Cortex of kidney (tissue), 1 donor: ENCODE measurements at places on chromosomes 13 and 19.

DNA sequence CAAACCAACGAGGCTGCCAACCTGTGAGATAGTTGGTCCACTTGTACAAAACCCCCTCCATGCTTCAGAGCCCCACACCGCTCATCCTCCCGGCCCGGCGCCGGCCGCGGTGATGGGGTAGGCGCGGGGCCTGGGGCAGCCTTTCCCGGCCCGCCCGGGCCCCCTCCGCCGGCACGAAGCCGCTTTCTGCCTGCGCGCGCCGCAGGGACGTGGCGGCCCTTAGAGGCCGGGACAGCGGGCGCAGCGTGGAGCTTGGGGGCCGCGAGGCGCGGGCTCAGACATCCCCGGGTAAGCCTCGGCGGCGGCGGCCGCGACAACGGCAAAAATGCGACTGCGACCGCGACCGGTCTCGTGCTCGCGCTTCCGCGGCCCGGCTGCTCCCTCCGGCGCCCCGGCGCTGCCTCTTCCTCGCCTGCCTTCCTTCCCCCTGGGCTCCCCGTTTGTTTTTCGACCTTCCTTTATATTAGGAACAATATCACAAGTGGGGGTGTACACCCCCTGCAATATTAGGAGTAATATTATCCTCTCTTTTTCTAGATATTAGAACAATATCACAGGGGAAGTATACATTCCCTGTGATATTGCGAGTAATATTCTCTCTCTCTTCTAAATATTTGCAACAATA lies 53.9 kb upstream of the CEACAM21 start:
- no peak for DNase-seq

DNA sequence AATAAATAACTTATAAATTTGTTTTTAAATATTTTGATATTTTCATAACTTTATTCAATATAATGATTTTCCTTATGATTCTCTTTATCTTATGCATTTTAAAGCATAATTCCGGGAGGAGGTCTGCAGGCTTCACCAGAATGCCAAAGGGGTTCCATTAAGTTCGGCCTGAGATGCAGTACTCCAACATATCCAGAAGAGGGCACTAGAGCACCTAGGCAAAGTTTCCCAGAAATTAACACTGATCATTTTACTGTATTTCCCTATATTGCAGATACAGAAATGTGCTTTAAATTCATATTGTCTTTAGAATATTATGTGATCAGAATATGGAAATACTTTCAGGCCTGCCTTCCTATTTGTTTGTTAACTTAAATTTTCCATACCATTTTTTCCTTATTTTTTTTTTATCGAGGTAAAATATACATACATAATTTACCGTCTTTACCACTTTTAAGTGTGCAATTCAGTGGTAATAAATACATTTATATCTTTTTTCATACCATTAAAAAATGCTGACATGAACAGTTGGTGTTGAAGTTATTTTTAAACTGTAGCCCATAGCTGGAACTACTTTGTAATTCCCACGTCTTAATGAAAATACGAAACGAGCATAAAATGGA lies 58.9 kb upstream of the TM9SF2 start:
- no peak for DNase-seq

- no peak for DNase-seq
Observed at GRCh38 chr13:69857183-69857821, 250.3 kb upstream of the ATXN8OS start.

DNA sequence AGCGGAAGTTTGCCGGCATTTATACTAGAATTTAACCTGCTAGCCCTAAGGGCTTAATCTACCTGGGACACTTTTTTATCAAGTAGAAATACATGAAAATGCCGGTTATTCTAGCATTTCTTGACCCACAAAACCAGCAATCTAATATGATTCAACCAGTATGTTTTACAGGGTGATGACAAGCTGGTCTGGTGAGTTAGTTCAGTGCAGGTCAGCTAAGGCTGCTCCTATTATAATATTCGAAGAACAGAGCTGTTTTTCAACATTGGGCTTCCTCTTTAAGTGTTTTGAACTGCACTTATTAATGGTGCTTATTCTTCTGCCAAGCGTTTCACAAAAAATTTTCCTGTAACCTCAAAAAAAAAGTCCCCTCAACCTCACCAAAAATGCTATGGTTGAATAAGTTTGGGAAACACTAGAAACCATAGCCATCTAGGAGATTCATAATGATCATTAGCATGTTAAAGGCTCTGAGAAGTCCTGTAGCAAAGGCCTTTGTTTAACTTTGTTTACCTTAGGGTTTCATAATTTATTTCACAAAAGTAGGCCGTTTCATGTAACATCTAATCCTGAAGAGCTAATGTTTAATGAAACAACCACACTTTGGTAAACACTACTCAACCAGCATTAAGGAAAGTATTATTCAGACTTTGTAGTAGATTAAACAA lies 526.6 kb downstream of the KLF12 start:
- no peak for DNase-seq

DNA sequence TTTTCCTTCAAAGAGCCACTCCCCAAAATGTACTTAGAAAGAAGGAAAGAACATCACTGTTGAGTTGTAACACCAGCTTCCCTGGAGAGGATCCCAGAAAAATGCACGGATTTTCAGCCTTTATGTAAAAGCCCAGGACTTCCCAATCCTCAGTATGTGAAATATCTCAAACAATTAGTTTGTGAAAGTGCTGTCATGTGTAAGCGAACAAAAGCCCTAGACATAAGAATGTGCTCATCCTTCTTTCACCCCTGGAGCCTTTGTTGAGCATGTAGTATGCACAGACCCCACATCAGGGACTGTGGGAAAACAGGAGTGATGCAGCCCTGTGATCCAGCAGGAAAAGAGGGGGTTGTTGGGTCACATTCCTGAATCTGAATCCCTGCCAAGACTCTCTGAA lies 441.4 kb upstream of the ZNF507 start:
- DNase-seq, result no peak

- DNase-seq, result no peak
Observed at GRCh38 chr19:925087-925525, 729 bp upstream of the ARID3A start.

- DNase-seq, result no peak
Observed at GRCh38 chr19:56839652-56840450, 675 bp downstream of the PEG3 start.

GRCh38 chr13:106565127-106565775 lies 2.7 kb downstream of the ARGLU1 start:
- DNase-seq, result no peak

- no peak for DNase-seq
Observed at GRCh38 chr13:40438999-40439797, 227.2 kb downstream of the FOXO1 start.

- no peak for DNase-seq
Observed at GRCh38 chr13:69094485-69094884, 1013.1 kb upstream of the ATXN8OS start.

DNA sequence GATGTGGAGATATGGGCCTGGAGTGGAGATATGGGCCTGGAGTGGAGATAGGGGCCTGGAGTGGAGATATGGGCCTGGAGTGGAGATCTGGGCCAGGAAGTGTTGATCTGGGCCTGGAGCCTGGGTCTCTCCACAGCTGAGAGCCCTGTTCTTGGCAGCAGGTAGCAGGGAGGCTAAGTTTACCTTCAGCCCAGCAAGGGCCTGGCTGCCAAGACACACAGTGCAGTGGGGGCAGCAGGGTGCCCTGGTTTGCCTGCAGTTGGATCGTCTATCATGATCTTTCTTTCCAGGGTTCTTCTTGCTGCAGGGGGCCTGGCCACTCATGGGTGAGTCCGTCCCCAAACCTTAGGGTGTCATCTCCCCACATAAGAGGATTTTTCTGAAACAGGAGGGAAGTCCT lies 687 bp downstream of the KIR3DL2 start:
- DNase-seq, result no peak
